ENCODE measurements at places on chromosomes 4 and X. TPM values are rescaled to one million over a fixed set of nuclear protein-coding genes. Genes with fewer than 3 reads are reported as not detected.

- no peak for DNase-seq
These were observed 164.2 kb downstream of the CBR4 start for GRCh38 chr4:168845897-168846296.

- no peak for DNase-seq
These were observed 104.0 kb downstream of the FAM53A start for GRCh38 chr4:1579901-1580691.

- no peak for DNase-seq
These were observed 33.0 kb downstream of the GSTCD start for GRCh38 chr4:105741548-105741947.

DNA sequence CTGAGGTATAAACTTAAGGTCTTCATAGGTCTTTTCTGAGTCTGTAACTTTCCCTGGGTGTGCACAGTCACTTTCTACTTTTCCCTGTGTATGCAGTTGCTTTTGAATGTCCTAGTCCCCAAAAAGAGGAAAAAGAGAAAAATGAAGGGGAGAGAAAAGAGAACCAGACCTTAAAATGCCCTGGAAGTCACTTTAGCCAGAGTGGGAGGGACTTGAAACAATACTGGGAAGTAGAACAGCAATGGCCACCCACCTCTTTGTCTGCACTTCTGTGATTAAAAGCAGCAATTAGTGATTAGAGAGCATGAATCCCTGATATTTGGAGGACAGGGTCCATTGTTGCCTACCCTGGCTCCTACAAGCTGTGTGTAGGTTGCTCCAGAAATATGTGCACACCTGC is 36.1 kb downstream of the ZCCHC13 start:
- no peak for DNase-seq

DNA sequence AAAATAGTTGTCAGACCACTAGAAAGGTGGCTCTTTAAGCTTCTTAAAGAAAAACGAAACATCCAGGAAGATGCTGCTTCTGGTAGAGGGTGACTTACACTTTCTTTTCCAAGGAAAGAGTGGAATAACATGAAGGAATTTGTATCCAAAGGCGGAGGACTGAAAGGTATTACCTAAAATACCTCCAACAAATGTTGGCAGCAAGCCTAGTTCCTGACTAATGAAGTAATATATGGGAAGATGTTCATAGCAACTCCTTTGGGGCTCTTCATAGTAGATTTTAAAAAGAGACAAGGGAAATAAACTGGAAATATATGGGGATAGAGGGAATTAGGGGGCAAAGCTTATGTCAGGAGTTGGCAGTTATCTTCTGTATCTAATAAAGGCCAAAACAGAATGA is 116.2 kb downstream of the AASDH start:
- no peak for DNase-seq

DNA sequence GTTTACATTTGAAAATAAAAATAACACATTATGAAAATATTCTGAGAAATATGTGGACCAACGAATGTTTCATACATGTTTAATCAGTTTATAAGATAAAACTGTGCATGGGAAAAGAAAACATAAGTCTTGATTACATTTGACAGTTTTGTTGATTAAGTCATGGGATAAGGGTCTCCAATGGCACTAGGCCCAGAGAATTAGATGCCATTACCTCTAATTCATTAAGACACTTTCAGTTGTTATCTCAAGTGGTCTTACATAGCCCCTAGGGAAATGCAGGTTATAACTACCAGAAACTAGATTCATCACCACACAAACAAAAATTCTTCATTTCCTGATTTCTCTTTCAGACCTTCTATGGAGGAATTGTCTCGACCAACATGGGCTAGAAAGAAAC is 300.8 kb downstream of the PCDH7 start:
- no peak for DNase-seq

- no peak for DNase-seq
These were observed 7.3 kb upstream of the PTPN13 start for GRCh38 chr4:86586626-86587380.

GRCh38 chr4:80077639-80078038 is 4.6 kb upstream of the ANTXR2 start:
- DNase-seq: no peak

DNA sequence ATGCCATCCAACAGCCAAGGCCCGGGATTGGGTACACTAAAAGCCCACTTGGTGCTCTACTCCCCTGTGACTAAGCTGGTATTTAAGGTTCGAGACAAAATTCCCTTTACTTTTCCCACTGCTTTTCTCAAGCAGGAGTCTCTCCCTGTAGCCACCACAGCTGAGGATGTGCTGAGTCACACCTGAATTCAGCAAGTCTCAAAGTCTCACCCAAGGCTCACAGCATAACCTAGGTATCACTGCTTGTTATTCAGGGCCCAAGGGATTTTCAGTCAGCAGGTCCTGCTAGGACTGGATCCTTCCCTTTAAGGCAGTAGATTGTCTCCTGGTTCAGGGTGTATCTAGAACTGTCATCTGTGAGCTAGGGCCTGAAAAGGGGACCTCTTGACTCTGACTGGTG is 39.2 kb downstream of the FMR1NB start:
- DNase-seq: no peak

- no peak for DNase-seq
These were observed 28.3 kb downstream of the SEPSECS start for GRCh38 chr4:25131926-25132325.

GRCh38 chrX:18582910-18583493 is 88.9 kb downstream of the RS1 start:
- no peak for DNase-seq

DNA sequence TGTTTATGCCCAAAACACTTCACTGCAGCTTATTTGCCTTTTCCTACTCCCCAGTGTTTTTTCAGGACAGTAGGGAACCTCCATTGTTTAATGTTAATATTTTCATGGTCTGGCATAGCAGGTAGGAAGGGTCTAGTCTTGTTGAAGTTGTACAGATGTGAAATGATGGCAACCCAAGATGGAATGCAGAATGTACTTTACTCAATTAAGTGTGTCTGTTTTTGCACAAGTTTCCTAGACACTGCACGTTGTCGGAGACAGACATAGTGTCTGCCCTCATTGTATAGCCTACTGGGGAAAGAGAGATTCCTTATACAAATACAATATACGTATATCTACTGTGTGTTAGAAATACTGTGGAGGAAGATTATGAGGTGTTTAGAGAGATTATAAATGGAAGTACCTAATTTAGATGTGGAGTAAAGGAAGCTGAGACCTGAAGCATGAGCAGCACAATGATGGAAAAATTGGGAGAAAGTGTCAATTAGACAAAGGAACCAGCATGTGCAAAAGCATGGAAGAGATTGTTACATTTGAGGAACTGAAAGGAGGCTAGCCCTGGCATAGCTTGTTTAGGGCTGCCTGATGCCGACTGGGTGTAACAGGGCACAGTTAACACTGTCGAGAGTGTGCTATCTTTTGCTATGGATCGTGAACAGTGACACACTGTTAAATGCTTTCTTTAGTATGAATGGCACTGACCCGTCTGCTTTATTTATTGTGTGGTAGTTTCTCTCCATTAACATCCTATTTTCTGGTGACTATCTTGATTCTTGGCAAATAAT is 18.4 kb downstream of the CPEB2 start:
- no peak for DNase-seq

DNA sequence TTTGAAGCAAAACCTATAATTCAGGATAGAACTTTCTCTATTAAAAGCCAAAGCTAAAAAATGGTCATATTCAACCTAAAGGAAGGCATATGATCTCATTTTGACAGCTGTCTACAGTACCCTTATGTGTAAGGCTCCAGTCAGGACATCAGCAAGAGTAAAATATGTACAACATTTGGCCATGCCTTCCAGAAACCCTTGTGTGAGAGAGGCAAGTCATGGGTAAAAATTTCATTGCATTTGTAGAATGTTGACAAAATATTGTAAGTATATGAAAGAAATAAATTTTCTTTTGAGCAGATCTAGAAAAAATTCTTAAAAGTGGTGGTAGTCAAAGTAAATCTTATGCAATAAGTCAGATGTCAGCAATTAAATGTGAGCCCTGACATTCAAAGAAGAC is 132.3 kb downstream of the SLC39A8 start:
- DNase-seq: no peak

GRCh38 chrX:11309220-11309619 is 16.0 kb downstream of the AMELX start:
- DNase-seq: no peak

The CFAP299 gene
- total RNA-seq: not detected

The TNMD gene
- total RNA-seq: not detected

The CYTL1 gene
- total RNA-seq: 2.0 TPM

The MAMLD1 gene
- 3.2 TPM for total RNA-seq

The NHSL2 gene
- total RNA-seq: 12.3 TPM

All from vagina (tissue), 2 donors.